ENCODE measurements at places on chromosomes 1 and 21.

GRCh38 chr1:53505401-53505800, 46.2 kb downstream of the DMRTB1 start:
- DNase-seq = no peak

- DNase-seq = no peak
Observed at GRCh38 chr1:27773826-27774445, 917 bp downstream of the STX12 start.

DNA sequence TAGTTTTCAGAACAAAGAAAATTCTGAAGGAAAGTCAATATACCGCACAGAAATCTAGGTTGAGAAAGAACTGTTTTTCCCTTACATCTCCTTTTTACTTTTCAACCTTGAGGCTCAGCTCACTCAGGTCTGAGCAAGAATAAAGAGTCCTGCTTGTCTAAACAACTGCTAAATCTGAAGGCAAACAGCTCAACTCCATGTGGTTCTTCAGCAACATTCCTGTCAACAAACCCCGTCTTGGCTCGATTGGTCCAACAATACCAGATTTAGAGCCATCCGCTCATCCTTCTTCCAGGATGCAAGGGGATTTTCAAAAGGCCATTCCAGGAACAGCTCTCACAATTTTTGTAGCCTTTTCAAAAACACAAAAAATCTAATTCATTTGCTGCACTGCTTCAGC, 119.8 kb downstream of the HLCS start:
- no peak for DNase-seq

- no peak for DNase-seq
Observed at GRCh38 chr1:246537887-246538286, 28.2 kb downstream of the TFB2M start.

- peak; percentile 81 for DNase-seq
Observed at GRCh38 chr1:23790696-23791515, at the start of gene LYPLA2. Gene LYPLA2 (plus strand): TSS chr1:23791145. CDS start chr1:23792683, 1,538 bp downstream.

GRCh38 chr1:27575840-27576331, 28.1 kb downstream of the AHDC1 start:
- no peak for DNase-seq

DNA sequence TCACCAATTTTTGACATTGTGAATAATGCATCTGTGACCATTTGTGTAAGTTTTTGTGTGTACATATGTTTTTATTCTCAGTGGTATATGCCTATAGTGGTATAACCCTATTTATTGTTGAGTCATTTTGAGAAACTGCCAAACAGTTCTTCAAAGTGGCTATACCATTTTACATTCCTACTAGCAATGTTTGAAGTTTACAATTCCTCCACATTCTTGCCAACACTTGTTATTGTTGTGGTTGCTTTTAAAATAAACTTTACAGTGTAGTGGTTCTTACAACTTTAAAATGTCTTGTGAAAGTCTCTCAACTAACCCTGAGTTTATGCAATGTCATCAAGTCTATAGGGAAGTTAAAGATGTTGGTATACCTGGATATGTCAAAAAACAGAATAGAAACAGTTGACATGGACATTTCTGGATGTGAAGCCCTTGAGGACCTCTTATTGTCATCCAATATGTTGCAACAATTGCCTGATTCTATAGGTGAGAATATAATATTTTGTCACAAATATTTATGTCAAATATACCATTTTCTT, 219.4 kb downstream of the LRRC40 start:
- no peak for DNase-seq

DNA sequence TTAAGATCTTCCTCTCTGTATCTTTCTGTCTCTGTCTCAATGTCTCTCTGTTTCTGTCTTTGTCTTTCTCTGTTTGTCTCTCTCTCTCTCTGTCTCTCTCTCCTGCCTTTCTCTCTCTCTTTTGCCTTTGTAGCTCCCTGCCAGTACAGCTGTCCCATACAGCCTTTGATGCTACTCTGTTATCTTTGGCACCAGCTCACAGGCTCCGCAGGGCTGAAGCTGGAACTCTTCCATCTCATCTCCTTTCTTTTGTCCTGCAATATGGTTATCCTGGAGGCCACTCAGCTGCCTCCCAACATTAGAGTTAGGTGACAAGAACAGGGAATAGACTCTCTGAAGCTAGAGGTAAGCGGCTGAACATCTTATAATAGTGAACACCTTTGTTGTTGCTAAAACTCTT, 354.3 kb upstream of the NEGR1 start:
- DNase-seq = no peak

DNA sequence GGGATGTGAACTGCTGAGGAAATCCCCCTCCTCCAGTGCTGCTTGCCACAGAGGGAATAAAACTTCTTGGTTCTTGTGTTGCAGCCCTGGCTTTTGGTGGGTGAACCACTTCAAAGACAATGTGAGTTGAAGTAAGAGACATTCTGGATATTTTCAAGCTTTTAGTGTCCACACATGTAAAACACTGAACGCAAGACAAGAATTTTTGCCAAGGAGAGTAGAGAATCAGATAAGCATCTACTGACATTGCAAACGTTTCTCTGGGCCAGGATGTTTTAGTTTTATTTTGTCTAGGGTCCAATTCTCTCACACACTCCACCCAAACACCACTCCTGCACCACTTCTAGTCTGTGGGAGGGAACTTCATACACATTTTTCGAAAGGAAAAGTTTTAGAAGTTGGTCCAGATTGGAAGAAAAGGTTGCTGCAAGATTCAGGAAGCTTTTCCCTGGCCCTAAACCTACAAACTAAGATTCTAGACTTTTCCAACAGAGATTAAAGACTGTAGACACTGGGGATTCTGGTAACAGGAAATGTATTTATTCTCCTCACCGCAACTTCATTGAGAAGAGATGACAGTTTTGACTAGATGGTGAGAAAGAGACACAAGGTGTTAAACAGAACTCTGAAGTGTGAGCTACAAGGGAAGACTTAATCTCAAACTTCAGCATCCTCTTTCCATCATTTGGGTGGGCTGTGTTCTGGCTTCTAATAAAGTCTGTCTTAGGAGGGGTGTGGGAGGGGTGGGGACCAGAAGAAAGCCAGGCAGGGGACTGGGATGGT, 16.1 kb downstream of the FASLG start:
- no peak for DNase-seq

GRCh38 chr21:43004926-43005325, 30.6 kb downstream of the PKNOX1 start:
- no peak for DNase-seq

GRCh38 chr1:107990606-107991005, 25.6 kb upstream of the VAV3 start:
- no peak for DNase-seq

DNA sequence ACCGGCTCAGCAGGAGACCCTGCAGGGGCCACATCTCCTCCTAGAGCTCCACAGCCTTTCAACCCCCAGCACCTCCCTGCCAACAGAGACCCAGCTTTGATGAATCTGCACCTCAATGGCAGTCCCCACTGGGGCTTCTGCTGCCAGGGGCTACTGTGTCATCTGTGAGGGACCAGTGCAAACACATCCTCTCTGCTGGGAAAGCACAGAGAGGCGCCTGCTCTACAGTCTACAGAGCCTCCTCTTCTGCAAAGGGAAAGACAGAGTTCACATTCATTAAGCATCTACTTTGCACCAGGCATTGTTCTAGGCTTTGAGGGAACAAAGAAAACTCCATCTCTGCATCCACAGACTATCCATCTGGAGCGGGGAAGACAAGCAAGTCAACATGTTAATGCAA, 125.8 kb downstream of the CAPN8 start:
- no peak for DNase-seq

DNA sequence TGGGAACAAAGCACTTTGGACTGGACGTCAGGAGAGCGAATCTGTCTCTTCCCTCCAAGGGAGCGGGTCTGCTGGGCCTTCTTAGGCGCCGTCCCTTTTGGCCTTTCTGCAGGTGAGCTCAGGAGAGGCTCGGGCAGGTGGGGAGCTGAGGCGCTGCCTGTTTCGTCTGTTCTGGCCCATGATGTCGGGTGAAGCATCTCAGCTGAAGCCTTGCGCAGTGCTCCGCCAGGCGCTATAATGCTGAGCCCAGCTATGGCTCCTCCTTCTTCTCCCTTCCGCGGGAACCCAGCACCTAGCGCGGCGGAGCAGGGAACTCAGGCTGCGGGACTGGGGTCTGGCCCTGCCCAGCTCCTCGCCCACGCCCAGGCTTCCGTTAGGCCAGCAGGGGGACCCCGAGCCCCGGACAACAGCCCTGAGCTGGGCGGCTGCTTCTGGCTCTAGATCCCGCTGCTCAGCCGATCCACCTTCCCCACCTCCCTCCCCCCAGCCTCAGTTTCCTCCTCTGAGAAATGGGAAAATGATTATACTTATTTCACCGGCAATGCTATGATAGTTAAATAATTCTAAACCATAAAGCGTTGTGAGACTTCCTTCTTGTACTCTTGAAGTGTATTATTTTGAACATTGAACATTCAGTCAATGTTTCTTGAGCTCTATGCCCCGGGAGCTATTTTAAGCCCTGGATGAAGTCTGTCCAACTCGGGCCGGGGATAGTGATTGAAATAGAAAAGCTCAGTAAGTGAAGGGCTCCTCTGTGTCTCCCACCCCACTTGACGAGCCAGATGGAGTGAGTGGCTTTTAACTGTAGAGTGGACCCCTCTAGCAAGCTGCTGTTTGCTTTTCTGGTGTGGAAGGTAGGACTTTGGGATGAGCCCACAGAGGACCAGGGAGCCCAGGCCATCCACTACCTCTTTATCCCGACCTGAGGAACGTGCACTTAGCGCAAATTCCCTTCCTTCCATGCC, 9.6 kb upstream of the ADORA1 start:
- peak; percentile 4 for DNase-seq

DNA sequence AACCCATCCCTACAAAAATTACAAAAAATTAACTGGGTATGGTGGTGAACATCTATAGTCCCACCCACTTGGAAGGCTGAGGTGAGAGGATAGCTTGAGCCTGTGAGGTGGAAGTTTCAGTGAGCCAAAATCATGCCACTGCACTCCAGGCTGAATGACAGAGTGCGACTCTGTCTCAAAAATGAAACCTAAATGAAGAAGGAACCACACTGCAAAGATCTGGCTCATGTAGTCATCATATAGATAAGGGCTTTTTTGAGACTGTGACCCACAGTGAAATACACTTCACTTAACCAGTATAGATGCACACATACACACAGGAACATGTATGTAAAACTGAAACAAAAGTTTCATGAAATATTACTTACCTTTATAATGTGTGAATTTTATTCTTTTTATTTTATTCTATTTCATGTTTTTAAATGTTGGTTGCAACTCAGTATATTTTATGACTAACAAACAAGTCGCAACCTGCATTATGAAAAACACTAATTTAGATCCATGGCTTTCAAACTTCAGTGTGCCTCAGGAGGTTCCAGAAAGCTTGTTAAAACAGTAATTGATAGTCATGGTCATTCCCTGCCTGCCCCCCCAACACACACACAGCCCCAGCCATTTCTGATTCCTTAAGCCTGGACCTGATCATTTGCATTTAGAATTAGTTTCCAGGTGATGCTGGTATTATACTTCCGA, 189.5 kb downstream of the PATJ start:
- DNase-seq = no peak

DNA sequence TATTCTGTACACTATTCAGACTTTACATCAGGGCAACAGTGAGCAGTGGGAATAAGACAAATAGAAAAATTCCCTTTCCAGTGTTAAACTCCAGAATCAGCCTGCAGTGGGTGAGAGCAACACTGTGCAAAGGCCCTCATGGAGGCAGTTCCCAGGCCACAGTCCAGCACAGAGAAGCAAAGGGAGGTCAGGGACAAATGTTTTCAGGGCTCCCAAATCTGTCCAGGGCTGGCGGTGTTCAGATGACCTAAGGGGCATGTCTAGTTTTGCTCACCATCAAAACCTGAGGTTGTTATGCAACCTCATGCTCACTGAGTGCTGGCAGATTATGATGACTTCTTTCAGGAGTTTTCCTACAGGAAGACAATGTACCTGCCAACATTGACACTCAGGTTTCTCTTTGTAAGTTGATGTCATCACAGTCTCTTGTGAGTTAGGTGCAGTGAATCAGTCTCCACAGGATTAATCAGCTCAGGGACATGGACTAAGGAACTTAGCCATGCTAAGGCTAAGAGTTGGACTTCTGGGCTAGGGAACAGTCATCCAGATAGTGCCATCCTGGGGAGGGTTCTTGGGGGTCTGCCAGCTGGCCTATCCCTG, 3.6 kb upstream of the LCE5A start:
- no peak for DNase-seq

- DNase-seq = no peak
Observed at GRCh38 chr1:113405573-113405972, 15.3 kb downstream of the MAGI3 start.

DNA sequence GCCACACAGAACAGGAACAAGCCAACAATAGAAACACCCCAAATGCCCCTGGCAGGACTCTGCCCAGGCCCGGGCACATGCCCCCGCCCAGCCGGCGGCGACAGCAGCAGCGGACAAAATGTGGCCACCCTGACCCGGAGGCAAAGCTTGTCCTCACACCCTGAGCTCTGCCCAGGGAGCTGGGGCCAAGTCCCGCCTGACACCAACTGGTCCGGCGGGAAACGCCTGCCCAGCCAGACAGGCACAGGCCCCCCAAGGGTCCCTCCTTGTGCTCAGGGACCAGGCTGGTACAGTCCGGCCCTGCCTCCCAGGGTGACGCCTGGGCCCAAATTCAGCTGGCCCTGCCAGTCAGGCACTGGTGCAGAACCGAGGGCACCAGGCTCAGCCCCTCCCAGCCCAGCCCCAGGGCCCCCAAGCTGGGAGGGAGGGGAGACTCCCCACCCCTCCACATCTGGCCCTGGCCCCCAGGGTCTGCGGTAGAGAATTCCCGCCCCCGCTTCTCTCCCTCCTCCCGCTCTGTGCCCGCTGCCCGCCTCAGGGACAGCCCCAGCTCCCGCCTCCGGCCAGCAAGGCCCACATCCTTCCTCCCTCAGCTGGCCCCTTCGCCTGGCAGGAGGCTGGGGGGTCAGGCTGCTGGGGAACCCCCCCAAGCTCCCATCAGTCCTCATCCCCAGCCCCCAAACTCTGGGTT, 2.0 kb downstream of the AHDC1 start:
- no peak for DNase-seq

DNA sequence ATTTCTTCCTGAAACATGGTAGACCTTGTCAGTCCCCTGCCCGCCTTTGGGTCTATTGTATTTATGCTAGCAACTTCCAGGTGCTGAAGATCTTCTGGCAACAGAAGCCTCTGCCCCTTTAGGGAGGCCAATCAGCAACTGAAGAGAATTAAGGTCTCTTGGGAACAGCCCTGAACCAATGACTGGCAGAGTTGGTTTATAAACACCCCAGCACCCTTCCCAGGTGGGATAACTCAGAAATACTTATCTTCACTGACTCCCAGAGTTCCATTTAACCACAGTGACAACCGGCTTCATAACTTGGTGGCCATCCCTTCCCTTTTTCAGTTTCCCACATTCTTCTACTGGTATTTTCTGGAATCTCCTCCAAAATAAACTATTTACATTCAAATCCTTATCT, 27.2 kb upstream of the TMCO1 start:
- DNase-seq = no peak

DNA sequence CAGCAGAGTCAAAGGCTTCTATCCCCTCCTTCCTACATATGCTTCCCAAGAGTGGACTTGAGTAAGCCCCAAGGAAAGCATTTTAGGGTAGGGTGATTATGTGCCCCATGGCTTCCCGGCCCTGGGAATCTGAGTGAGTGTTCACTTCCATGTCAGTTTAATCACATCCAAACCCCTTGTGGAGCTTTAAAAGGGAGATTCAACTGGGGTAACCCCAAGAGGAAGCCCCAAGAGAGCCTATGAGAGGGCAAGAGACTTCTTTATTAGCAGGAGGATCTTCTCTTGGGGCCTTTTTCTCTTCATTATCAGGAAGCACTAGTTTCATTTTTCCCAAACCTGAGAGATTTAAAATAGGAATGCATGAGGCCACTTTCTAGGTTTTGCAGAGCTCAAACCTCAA, 97.0 kb upstream of the IRF2BP2 start:
- no peak for DNase-seq

GRCh38 chr1:116804736-116805135, 50.5 kb downstream of the CD2 start:
- no peak for DNase-seq

Measured in T-helper 9 cell (primary cell).